D341Med (cell line): ENCODE measurements at places on chromosomes 7 and 10.

- no peak for DNase-seq
Observed at GRCh38 chr10:72480861-72481260, 126.1 kb upstream of the DNAJB12 start.

- no peak for DNase-seq
Observed at GRCh38 chr10:4243651-4244050, 458.6 kb upstream of the KLF6 start.

DNA sequence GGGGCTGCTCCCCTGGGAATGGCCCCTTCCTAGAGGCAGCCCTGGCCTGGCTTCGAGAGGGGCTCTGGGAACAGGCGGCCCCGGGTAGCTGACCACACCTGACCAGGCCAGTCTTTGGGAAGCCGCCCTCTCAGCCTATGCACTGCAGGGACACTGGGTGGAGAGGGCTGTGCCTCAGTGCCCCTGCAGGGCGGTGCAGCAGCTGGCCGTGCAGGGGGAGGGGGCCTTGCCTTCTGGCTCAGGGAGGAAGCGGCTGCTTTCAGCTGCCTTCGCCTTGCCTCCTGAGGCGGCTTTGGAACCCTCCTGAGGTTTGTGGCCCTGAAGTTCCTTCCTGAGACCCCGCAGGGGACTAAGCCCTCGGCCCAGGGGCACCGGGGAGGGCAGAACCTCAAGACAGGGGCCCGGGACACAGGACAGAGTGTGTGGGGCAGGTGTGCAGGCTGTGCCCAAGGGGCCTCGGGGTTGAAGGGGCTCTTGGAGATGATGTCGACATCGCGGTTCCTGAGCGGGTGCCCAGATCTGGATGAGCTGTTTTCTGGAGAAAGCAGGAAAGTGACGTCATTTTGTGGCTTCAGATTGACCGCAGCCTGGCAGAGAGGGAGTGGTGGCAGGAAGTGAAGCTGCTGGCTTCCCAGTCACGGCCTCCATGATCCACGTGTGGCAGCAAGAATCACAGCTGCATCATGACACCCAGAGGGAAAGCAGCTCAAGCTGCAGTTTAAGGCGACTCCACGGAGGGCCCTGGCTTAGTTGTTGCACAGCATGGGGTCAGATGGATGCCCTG, 17.7 kb downstream of the ADAM8 start:
- DNase-seq = no peak

DNA sequence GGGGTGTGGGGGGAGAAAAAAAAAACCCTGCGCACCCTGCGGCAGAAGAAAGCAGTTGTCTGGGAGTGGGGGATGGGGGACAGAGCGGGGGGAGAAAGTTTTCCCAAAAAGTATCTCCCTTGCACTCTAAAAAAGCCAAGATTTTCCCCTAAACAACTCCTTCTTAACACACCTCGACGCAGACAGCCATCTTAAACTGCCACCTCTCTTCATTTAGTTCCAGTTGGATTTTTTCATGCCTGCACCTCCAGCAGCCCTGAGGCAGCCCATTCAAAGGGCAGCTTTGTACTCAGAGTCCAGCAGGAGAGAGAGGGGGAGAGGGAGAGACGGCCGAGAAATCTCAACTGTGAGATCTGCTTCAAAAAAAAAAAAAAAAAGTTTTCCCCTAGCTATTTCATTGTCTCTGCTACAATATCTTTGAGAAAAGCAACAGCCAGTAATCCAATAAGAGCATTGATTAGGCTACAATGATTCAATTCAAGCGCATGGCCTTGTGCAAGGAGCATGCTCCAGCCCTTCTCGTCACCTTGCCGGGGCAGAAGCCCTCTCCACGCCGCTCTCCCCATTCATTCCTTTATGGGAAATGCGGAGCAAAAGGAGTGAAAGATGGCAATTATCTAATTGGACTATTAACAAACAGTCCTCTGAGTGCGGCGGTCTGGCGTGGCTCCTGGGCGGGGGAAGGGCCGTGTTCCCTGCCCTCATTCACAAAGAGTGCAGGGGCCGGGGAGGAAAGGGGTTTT, 939 bp upstream of the VAX1 start:
- DNase-seq = no peak

DNA sequence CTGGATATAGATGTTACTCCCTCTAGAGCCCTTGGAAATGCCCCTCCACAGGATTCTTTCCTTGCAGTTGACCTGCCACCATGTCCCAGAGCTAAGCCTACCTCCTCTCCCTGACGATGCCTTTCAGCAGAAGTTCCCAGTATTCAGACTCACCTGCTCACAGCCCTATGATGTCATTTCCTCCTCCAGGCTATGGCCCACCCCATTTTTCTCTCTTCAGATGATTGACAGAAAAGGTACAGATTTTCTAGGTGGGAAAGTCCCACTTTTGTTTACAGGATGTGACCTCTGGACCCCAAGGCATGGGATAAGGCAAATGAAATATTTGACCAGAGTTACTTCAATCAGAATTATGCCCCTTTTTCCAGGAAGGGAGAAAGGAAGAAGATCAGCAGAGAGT, 280.2 kb upstream of the PHYHIPL start:
- no peak for DNase-seq

- no peak for DNase-seq
Observed at GRCh38 chr10:26221541-26221940, 5.0 kb downstream of the GAD2 start.

GRCh38 chr10:92284112-92284704, 6.7 kb downstream of the CPEB3 start:
- DNase-seq = no peak

GRCh38 chr7:158476331-158476932, 111.2 kb downstream of the PTPRN2 start:
- DNase-seq = no peak
